Subcutaneous adipose tissue (tissue), 4 donors: ENCODE measurements at places on chromosomes 13 and 19. TPM values are rescaled to one million over a fixed set of nuclear protein-coding genes. Genes with fewer than 3 reads are reported as not detected.

Gene COX7A1
- 111 TPM for total RNA-seq

Gene FUT2
- total RNA-seq: not detected

Gene POU2F2
- total RNA-seq: 2.4 TPM

Gene ZNF888
- 4.8 TPM for total RNA-seq

Gene APLP1
- not detected for total RNA-seq

Gene ANKRD24
- total RNA-seq: 0.88 TPM

Gene C19orf53
- total RNA-seq: 122 TPM

Gene SELENOV
- not detected for total RNA-seq

Gene MYH14
- 8.3 TPM for total RNA-seq

Gene UBE2M
- 18.4 TPM for total RNA-seq

Gene ZNF544
- total RNA-seq: 8.7 TPM

Gene ZNF382
- total RNA-seq: 8.6 TPM

Gene IL17D
- total RNA-seq: 7.0 TPM

Gene IGFL1
- total RNA-seq: not detected

Gene KCNJ14
- 1.0 TPM for total RNA-seq

Gene MEDAG
- 83.8 TPM for total RNA-seq

Gene FAM216B
- total RNA-seq: not detected

Gene ASPDH
- total RNA-seq: not detected

Gene SLC8A2
- total RNA-seq: 0.17 TPM

Gene SLC1A6
- total RNA-seq: not detected

Gene GPR183
- total RNA-seq: 6.0 TPM

Gene TDRD12
- not detected for total RNA-seq

Gene CPB2
- not detected for total RNA-seq

Gene LGALS7
- total RNA-seq: not detected

Gene TPGS1
- 54.1 TPM for total RNA-seq

Gene NCCRP1
- total RNA-seq: not detected
